ENCODE measurements at places on chromosomes 11 and 22. TPM values are rescaled to one million over a fixed set of nuclear protein-coding genes. Genes with fewer than 3 reads are reported as not detected.

Gene TRIM29
- total RNA-seq = not detected

Gene OR51I1
- not detected for total RNA-seq

Gene APOA1
- total RNA-seq = not detected

DNA sequence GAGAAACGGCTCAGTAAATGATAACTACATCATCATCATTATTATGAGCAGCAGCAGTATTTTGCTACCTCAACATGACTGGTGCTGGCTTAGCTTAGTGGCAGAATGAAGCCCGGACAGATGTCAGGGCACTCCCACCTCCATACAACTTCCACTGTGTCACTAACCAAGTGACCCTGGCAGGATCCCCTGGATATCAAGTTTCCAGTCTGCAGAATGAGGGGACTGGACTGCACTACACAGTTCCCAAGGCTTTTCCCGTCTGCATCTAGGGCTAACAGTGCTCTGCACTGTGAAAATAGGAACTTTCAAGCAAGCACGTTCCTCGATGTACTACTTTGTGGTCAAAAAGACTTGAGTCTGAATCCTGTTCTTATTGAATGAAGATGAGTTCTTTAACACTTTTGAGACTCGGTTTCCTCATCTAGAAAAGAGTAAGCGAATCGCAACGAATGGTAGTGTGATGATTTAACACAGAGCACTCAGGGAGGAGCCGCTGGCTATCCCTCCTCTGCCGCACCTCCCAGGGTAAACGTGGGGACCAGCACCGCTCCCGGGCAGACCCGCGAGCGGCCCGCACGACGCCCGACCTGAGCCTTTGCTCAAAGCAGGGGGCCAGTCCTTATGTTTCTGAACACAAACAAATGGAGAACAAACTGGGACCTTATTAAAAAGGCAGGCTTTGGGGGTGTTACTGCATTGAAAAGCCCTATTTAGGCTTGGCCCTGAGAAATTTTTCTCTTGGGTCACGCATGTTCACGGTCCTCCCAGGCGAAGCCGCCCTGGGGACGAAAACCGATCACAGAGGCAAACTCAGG lies 910 bp downstream of the CLTCL1 start:
- DNase-seq = peak; percentile 5

- DNase-seq = no peak
Measured at GRCh38 chr11:56846631-56847576, 98.4 kb upstream of the OR9G4 start.
